ENCODE measurements at places on chromosomes 4 and X.
A peak's percentile ranks its signal among the peaks of the same experiment; 100 is the strongest.

- no peak for DNase-seq
These were observed 37.6 kb upstream of the GYPB start for GRCh38 chr4:144056800-144057199.

GRCh38 chrX:100447655-100448397 lies 37.8 kb upstream of the PCDH19 start:
- DNase-seq = peak; percentile 2

- peak; percentile 45 for DNase-seq
These were observed 14.7 kb downstream of the NDP start for GRCh38 chrX:43958529-43958928.

DNA sequence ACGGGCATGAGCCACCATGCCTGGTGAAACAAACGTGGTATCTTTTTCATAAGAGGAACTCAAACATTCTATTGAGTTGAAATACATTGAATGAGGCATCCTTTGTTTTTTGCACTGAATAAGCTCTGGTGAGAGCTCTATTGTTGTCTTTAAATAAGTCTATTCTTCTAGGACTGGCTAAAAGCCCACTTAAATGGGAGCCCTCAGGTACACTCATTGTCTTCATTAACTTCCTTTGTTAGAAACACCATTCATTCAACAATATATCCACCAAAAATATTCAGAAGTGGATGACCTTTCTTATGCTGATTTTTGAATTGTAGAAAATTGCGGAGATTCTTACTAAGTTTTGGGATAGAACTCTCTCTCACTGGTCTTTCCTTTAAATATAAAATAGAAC lies 568.0 kb downstream of the IL1RAPL1 start:
- DNase-seq = no peak

DNA sequence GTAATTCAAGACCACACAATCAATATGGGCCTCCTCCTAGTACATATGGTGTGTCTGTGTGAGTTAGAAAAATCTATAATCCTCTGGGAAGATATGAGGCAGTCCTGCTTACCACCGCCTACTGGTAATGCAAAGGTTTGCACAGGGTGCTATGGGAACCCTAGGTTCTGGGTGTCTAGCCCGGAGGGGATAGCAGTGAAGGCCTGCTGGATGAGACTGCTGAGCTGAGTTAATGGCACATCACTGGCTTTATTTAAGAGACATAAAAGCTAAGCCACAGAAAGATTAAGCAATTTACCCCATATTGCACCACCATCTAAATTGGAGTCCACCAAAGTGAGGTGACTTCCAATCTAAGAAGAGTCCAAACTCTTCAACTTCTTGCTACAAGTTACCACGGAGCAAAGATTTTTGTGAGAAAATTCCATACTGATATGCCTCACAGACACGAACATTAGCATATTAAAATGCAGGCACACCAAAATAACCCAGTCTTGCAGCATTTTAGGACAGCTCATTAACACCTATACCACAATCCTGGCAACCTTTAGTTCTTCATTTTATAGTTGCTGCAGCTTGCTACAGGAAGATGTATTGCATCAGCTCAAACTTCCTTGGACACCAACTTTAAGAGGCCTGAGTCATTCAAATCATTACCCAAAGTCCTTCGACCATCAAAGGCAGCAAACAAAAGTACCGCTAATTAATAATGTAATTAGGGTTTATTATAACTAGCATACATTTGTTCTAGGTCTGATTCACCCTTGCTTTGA lies 13.7 kb downstream of the DGKK start:
- no peak for DNase-seq

DNA sequence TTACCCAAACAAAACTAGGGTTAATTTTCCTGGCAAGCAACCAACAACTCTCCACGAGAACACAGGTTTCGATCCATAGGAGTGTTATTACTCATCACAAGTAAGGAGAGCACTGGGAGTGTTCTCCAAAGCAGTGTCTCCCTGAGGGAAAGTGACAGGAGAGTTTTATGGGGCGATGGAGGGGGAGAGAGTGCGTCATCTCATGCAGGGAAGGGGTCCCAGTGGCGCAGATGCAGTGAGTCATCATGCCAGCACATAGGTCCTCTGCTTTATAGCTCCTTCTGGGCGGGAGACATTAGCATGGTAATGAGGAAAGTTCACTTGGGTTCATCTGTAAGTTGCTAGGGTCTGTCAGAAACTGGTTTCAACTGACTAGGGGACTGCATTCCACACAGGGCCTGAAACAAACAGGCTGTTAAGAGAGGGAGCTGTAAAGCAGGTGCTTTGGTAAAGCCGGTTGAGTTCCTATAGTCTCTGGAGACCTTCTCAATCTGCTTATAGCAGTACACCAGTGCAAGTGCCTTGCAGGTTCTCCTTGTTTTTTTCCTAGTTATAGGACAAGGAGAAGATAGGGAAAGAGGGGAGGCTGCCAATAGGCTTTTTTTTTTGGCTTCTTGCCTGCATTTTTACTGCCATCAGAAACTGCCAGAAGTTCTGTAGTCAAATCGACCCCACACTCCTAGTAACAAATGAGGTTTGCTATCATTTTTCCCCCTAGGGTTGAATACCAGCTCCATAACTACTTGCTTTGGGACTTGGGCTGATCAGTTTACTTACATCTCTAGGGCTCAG lies 12.8 kb upstream of the BOD1L1 start:
- peak; percentile 60 for DNase-seq

DNA sequence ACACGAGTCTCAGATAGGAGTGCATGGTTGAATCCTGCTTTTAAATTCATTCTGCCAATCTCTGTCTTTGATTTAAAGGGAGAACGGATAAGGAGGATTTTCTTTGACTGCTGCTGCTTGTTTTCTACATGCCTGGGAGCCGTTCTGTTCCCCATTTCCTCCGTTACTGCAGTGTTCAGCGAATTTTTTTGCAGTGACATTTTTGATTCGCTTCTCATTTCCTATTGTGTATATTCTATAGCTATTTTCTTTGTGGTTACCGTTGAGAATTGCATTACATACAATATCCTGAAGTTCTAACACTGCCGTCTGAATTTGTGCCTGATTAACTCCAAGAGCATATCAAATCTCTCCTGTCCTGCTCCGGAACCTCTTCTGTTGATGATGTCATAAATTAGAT lies 14.8 kb upstream of the MAEA start:
- DNase-seq = no peak

DNA sequence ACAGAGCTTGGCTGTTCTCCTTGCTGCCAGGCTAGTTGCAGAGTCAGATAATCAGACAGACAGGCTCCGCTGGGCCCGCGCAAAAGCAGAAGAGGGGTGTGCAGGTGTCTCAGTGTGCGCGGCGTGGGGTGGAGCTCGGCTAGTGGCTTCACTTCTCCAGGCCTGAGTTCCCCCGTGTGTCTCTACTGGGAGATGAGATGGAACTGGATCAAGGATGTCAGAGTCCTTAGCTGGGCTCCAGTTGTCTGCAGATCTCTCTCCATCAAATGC lies 21.1 kb downstream of the HTRA3 start:
- DNase-seq = no peak

- no peak for DNase-seq
These were observed 11.7 kb upstream of the ABLIM2 start for GRCh38 chr4:8170341-8170740.
